Tongue (tissue), 3 donors: ENCODE measurements at places on chromosomes 7 and 10.

DNA sequence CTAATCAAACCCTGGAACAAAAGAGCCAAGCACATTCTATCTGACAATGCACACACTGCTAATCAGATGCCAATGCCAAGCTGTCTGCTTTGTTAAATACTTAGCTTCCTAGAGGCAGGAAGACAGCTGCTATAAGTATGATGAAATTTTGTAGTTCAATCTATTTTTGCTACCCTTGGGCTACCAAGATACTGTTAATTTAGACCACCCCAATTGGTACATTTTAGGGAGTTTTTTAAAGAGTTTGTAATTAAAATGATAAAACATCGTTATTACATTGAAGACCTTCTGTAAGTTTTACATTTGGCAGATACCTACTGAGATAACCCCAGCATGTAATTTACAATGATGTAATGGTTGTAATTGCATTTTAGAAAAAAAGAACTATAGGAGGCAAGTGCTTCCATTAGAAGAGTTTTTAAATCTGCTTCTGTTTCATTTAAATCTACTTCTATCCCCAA lies 268.5 kb downstream of the ADK start:
- DNase-seq = peak; percentile 72

GRCh38 chr7:80018941-80019808 lies 115.5 kb upstream of the GNAI1 start:
- DNase-seq = peak; percentile 82

GRCh38 chr10:132654708-132655661 lies 117.4 kb downstream of the INPP5A start:
- DNase-seq = peak; percentile 85

DNA sequence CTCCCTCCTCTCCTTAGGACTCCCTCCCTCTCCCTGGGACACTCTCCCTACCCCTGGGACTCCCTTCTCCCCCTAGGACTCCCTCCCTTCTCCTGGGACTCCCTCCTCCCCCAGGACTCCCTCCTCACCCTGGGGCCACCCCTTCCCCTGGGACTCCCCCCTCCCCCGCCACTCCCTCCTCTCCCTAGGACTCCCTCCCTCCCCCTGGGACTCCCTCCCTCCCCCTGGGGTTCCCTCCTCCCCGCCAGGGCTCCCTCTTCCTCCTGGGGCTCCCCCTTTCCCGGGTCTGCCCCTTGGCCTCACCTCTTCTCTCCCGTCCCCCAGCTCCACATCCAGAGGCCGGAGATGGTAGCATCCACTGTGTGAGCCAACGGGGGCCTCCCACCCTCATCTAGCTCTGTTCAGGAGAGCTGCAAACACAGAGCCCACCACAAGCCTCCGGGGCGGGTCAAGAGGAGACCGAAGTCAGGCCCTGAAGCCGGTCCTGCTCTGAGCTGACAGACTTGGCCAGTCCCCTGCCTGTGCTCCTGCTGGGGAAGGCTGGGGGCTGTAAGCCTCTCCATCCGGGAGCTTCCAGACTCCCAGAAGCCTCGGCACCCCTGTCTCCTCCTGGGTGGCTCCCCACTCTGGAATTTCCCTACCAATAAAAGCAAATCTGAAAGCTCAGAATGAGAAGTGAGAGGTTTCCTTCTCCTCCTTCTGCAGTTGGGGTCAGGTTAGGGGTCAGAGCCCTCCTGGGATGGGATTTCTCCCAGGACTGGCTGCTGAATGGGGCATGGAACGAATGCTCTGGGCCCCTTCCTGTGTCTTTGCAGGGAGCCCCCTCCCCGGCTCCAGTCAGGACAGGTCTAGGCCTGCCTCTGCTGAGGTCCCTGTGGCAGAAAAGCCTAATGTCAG lies 1.4 kb upstream of the MUC17 start:
- peak; percentile 6 for DNase-seq

GRCh38 chr7:74466196-74466813 lies 12.6 kb downstream of the GTF2IRD1 start:
- peak; percentile 62 for DNase-seq

DNA sequence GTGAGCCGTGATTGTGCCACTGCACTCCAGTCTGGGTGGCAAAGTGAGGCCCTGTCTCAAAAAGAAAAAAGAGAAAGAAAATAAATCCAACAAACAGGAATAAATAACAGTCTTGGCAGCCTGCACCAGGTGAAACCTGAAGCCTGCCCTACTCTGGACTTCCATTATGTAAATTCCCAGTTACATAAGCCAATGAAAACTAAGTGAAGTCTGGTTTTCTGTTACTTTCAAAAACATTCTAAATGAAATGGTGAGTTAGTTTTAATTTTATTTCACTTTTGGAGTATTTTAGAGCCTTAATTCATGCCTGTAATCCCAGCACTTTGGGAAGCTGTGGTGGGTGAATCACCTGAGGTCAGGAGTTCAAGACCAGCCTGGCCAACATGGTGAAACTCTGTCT lies 22.5 kb upstream of the HIBADH start:
- no peak for DNase-seq

DNA sequence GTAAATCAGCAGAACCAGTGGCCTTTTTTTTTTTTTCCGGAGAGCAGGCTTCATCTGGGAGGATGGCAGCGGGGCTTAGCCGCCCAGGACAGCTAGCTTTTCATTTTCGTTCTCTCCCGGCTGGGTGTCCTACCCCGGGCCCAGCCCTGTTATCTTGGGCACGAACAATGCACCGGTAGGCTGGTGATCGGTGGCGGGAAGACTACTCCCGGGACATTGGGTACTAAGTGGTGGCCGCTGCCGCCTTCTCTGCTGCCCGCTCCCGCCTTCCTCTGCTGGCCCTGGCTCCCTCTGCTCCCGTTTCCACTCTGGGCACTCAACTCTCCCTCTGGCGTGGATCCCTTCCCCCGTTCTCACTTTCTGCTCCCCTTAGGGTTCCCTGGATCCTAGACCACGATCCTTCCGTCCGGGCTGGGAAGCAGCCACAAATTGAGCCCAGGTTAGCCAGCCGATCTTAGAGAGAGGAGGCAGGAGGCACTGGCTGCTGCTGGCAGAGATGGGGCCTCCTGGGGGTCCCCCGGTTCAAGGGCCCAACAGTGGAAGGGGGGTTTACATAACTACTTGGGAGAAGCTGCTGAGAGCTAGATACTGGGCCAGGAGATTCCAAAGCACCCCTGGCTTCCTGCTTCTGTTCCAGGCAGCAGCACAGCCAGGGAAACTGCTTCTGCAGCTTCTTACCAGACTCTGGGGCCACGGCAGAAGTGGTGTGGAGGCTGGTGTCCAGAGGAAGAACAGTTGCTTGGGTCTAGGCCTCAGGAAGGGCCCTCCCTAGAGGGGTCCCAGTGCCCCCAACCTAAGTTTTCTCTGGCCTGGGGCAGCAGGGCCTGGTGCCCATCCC lies 1.8 kb downstream of the TLX1 start:
- no peak for DNase-seq

GRCh38 chr7:140676306-140676705 lies 3.6 kb downstream of the ADCK2 start:
- no peak for DNase-seq

GRCh38 chr10:31709476-31709875 lies 219.2 kb downstream of the ARHGAP12 start:
- peak; percentile 37 for DNase-seq
